ENCODE measurements at places on chromosomes 6 and 20. TPM values are rescaled to one million over a fixed set of nuclear protein-coding genes. Genes with fewer than 3 reads are reported as not detected.
A peak's percentile ranks its signal among the peaks of the same experiment; 100 is the strongest.

SLC22A2 gene
- not detected for total RNA-seq

ITPA gene
- total RNA-seq, result 71.7 TPM

HS3ST5 gene
- total RNA-seq, result not detected

PROKR2 gene
- not detected for total RNA-seq

RFX6 gene
- total RNA-seq, result not detected

SRSF12 gene
- total RNA-seq, result not detected

DDX43 gene
- total RNA-seq, result 1.3 TPM

SASH1 gene
- 0.03 TPM for total RNA-seq

TREML4 gene
- total RNA-seq, result not detected

CCR6 gene
- total RNA-seq, result 8.7 TPM

GRCh38 chr6:130381459-130382380, 15.9 kb downstream of the TMEM200A start:
- no peak overlapping the region for H3K4me3 ChIP-seq
- no peaks in the 10 kb centered on the region for H3K27me3 ChIP-seq
- H3K36me3 ChIP-seq, result peaks cover 7% of the 10 kb centered on the region
- H3K27ac ChIP-seq, result peak overlapping the region; percentile 66
- peaks cover 30% of the 10 kb centered on the region for H3K4me1 ChIP-seq
- DNase-seq, result peak; percentile 74

GRCh38 chr6:157516319-157517026, 135.5 kb downstream of the ZDHHC14 start:
- DNase-seq, result peak; percentile 22
- H3K4me1 ChIP-seq, result peaks cover 18% of the 10 kb centered on the region
- H3K36me3 ChIP-seq, result peaks cover 3% of the 10 kb centered on the region

GRCh38 chr20:36090223-36090622, 64.3 kb upstream of the EPB41L1 start:
- no peak overlapping the region for H3K4me3 ChIP-seq
- no peak for DNase-seq
- no peak overlapping the region for H3K27ac ChIP-seq
- no peaks in the 10 kb centered on the region for H3K36me3 ChIP-seq
- H3K27me3 ChIP-seq, result peaks cover 45% of the 10 kb centered on the region
- H3K4me1 ChIP-seq, result peaks cover 19% of the 10 kb centered on the region

GRCh38 chr6:125153391-125154117, at the start of gene TPD52L1:
Gene TPD52L1, plus strand, starts transcription at chr6:125153773. Its CDS starts 179 bp downstream, at chr6:125153952.
- H3K36me3 ChIP-seq, result no peaks in the 10 kb centered on the region
- peak within 1 kb of the TSS; percentile 45 for H3K4me3 ChIP-seq
- H3K27ac ChIP-seq, result no peak within 1 kb of the TSS
- H3K27me3 ChIP-seq, result peaks cover 59% of the 10 kb centered on the region
- H3K4me1 ChIP-seq, result peaks cover 6% of the 10 kb centered on the region

- no peak for DNase-seq
- peaks cover 81% of the 10 kb centered on the region for H3K27me3 ChIP-seq
- no peak overlapping the region for H3K27ac ChIP-seq
- H3K4me1 ChIP-seq, result peaks cover 12% of the 10 kb centered on the region
- H3K4me3 ChIP-seq, result peak overlapping the region; percentile 59
- H3K36me3 ChIP-seq, result peaks cover 1% of the 10 kb centered on the region
These were observed 575 bp upstream of the CNR1 start for GRCh38 chr6:88166493-88167351.

GRCh38 chr20:47201074-47201730, 155.3 kb downstream of the ZMYND8 start:
- no peaks in the 10 kb centered on the region for H3K27me3 ChIP-seq
- H3K27ac ChIP-seq, result no peak overlapping the region
- H3K4me3 ChIP-seq, result no peak overlapping the region
- H3K36me3 ChIP-seq, result no peaks in the 10 kb centered on the region
- peaks cover 13% of the 10 kb centered on the region for H3K4me1 ChIP-seq

DNA sequence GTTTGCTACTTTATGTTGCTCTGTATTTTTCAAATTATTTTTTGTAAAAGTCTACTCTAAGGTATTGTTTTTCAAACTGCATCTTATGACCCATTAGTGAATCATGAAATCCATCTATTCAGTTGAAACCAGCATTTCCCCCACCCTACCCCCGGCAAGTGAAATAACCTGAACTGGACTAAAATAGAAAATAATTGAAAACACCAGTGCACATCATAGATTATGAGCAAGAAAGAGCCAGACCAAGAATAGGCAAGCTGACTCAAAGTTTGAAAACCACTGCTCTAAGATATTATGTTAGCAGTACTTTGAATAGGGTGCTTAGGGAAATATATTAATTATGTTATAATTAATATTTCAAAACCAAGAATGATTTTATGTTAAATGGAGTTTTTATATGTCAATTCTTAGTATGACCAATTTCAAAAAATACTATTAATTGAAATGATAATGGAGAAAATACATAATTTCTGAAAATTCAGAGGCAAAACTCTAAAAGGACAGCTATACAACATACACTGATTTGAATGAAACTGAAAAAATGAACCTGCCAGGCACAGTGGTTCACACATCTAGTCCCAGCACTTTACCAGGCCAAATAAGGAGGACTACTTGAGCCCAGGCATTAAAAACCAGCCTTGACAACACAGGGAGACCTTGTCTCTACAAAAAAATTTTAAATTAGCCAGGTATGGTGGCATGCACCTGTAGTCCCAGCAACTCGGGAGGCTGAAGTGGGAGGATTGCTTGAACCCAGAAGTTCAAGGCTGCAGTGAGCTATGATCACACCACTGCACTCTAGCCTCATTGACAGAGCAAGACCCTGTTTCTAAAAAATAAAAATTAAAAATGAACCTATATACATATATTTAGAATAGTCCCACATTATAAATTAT, 112.0 kb downstream of the CDK19 start:
- H3K27me3 ChIP-seq, result no peaks in the 10 kb centered on the region
- H3K36me3 ChIP-seq, result peaks cover 4% of the 10 kb centered on the region
- peaks cover 2% of the 10 kb centered on the region for H3K4me1 ChIP-seq
- H3K27ac ChIP-seq, result no peak overlapping the region
- no peak overlapping the region for H3K4me3 ChIP-seq
- no peak for DNase-seq

GRCh38 chr20:44084439-44084838, 102.5 kb downstream of the JPH2 start:
- no peak overlapping the region for H3K4me3 ChIP-seq
- H3K4me1 ChIP-seq, result peaks cover 7% of the 10 kb centered on the region
- H3K27ac ChIP-seq, result no peak overlapping the region

- H3K36me3 ChIP-seq, result peaks cover 12% of the 10 kb centered on the region
- peaks cover 49% of the 10 kb centered on the region for H3K27me3 ChIP-seq
These were observed 3.5 kb upstream of the LTA start for GRCh38 chr6:31568537-31568961.

- H3K27me3 ChIP-seq, result no peaks in the 10 kb centered on the region
- H3K27ac ChIP-seq, result no peak overlapping the region
- peaks cover 23% of the 10 kb centered on the region for H3K4me1 ChIP-seq
- DNase-seq, result no peak
- H3K4me3 ChIP-seq, result no peak overlapping the region
- H3K36me3 ChIP-seq, result peaks cover 44% of the 10 kb centered on the region
These were observed 24.6 kb upstream of the ASF1A start for GRCh38 chr6:118869350-118869749.

DNA sequence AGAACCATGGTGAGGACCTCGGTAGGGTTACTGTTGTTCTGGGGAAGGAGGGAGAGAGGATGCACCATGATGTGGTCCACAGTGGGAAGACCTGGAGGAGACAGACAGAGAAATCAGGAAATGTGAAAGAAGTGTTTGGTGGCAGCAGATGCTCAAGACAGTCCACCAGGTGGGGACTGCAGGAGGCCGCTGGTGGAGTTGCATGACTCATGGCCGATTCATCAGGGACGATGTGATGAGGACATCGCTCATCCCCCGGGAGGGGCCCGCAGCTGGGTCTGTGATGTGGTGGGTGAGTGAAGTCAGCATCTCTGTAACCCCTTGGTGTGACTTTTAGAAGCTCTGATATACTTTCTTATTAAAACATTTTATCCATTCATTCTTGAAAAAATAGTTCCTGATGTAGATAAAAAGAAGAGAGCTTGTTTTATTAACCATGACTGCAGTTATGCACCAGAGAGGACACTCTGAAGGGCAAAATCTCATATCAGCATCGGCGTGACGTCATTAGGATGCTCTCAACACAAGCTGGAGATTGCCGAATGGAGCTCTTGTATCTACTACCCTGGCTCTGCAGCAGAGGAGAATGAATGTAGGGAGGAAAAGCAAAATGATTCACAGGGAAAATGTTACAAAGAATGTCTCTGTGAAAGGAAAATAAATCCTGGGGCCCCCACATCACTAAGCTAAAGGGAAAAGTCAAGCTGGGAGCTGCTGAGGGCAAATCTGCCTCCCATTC, 71.2 kb downstream of the RAMACL start:
- no peak for DNase-seq
- no peaks in the 10 kb centered on the region for H3K36me3 ChIP-seq
- H3K27me3 ChIP-seq, result no peaks in the 10 kb centered on the region
- no peak overlapping the region for H3K27ac ChIP-seq

GRCh38 chr20:36308353-36308752, 2.2 kb downstream of the DLGAP4 start:
- peaks cover 53% of the 10 kb centered on the region for H3K27me3 ChIP-seq
- no peaks in the 10 kb centered on the region for H3K36me3 ChIP-seq
- no peak for DNase-seq
- H3K4me3 ChIP-seq, result no peak overlapping the region
- no peak overlapping the region for H3K27ac ChIP-seq

GRCh38 chr20:50039706-50040431, 57.1 kb downstream of the SNAI1 start:
- no peak overlapping the region for H3K27ac ChIP-seq
- H3K4me1 ChIP-seq, result no peaks in the 10 kb centered on the region
- no peak for DNase-seq

DNA sequence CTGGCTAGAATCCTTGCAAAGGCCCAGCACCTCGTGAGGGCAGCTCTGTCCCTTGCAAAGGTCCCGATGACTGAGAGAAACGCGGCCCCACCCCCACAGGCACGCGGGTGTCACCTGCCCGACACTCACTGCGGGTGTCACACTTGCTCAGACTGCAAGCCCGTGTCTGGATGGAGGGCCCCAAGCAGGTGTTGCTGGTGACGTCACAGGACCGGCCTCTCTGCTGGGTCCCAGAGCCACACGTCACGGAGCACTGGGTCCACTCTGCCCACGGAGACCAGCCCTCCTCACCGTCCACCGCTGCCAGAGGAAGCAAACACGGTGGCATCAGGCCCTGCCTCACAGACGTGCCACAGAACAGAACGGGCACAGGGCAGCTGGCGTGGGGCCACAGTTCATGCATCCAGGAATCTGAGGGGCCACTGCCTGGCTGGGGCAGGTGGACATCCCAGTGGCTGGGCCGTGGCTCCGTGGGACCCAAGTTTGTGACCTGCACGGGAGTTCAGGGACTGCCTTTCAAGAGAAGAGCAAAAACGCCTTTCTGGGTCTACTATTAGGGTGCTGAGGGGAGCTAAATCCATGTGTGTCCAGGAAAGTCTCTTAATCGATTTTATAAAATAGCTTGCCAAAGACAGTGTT, 16.0 kb downstream of the THBS2 start:
- no peak overlapping the region for H3K4me3 ChIP-seq
- H3K27me3 ChIP-seq, result peaks cover 2% of the 10 kb centered on the region
- no peaks in the 10 kb centered on the region for H3K4me1 ChIP-seq
- H3K36me3 ChIP-seq, result no peaks in the 10 kb centered on the region
- no peak for DNase-seq

DNA sequence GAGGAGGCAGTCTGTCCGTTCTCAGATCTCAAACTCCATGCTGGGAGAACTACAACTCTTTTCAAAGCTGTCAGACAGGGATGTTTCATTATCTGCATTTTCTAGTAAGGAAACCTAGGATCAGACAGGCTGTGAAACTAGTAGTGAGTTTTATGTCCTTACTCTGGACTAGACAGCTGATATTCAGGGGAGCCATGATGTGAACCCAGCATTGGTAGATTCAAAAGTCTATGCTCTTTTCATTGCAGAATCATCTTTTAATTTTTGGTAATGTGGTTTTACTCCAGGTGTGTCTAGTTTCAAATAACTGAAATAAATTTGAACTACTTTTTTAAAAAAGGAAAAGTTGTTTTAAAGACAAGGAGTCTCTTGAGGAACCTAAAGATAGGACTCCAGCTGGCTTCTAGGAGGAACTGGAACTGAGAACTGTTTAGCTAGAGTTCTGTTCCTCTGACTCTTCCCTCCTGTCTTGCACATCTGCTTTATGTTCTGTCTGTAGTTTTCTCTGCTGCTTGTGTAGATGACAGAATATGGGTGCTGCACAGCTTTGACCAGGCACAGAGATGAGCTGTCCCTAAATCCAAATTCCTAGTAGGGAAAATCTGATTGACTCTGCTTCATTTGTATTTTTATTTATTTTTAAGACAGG, 27.8 kb upstream of the RNF144B start:
- no peak overlapping the region for H3K27ac ChIP-seq
- DNase-seq, result no peak
- H3K36me3 ChIP-seq, result no peaks in the 10 kb centered on the region
- no peak overlapping the region for H3K4me3 ChIP-seq

DNA sequence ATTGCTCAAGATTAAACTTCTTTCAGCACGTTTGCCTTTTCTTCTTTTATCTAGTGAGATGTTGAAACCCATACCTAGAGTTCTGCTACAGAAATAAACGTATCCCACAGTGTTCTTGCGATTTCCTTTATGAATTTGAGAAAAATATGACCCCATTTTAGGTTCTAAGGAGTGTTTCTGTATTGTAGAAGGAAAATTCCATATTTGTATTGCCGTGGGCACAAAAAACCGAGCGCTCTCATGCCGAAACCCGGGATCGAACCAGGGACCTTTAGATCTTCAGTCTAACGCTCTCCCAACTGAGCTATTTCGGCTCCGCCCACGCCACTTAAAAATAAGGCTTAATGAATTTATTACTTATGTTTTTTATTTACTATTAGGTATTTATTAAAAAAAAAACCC, 23.7 kb downstream of the ZNF311 start:
- H3K27ac ChIP-seq, result peak overlapping the region; percentile 86
- peak; percentile 79 for DNase-seq

- peaks cover 7% of the 10 kb centered on the region for H3K36me3 ChIP-seq
- no peak for DNase-seq
- H3K27me3 ChIP-seq, result no peaks in the 10 kb centered on the region
- peak overlapping the region; percentile 60 for H3K4me3 ChIP-seq
- peak overlapping the region; percentile 92 for H3K27ac ChIP-seq
- peaks cover 74% of the 10 kb centered on the region for H3K4me1 ChIP-seq
These were observed 29.1 kb downstream of the RREB1 start for GRCh38 chr6:7136859-7137334.

- H3K4me1 ChIP-seq, result no peaks in the 10 kb centered on the region
- no peaks in the 10 kb centered on the region for H3K36me3 ChIP-seq
- no peaks in the 10 kb centered on the region for H3K27me3 ChIP-seq
- H3K27ac ChIP-seq, result no peak overlapping the region
- H3K4me3 ChIP-seq, result no peak overlapping the region
- no peak for DNase-seq
These were observed 841.6 kb upstream of the GJE1 start for GRCh38 chr6:141290941-141291721.

- no peak overlapping the region for H3K4me3 ChIP-seq
- no peak overlapping the region for H3K27ac ChIP-seq
- no peak for DNase-seq
- H3K27me3 ChIP-seq, result peaks cover 2% of the 10 kb centered on the region
- no peaks in the 10 kb centered on the region for H3K4me1 ChIP-seq
These were observed 61.7 kb downstream of the PLEKHG1 start for GRCh38 chr6:150661216-150662007.

All from activated CD8-positive, alpha-beta memory T cell treated with anti-CD3 and anti-CD28 coated beads, Interleukin-2, amount 10 ng/mL, durations not matched to agents 7 days and 5 days (primary cell).